ENCODE measurements at places on chromosomes 13 and 19. TPM values are rescaled to one million over a fixed set of nuclear protein-coding genes. Genes with fewer than 3 reads are reported as not detected.

SOX1 gene
- 41.2 TPM for total RNA-seq

DNA sequence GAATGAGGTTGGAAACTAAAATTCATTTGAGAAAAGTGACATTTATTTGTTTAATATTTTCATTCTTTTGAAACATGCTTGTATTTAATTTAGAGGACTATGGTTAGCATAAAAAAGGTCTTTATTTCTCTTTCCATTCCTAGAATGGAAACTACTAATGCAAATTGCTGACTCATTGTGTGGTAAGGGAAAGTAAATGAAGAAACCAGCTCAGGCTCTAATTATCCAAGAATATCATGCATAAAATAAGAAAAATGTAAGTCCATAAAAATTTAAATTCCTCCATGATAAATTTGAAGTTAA lies 777.0 kb upstream of the SLITRK1 start:
- DNase-seq: no peak
- no peak overlapping the region for H3K27ac ChIP-seq
- peaks cover 7% of the 10 kb centered on the region for H3K4me1 ChIP-seq
- H3K4me3 ChIP-seq: no peak overlapping the region
- no peaks in the 10 kb centered on the region for H3K36me3 ChIP-seq
- H3K27me3 ChIP-seq: no peaks in the 10 kb centered on the region

- DNase-seq: no peak
- no peaks in the 10 kb centered on the region for H3K36me3 ChIP-seq
- peaks cover 39% of the 10 kb centered on the region for H3K27me3 ChIP-seq
- no peak overlapping the region for H3K27ac ChIP-seq
Measured at GRCh38 chr13:101144808-101145419, 271.4 kb downstream of the NALCN start.

DNA sequence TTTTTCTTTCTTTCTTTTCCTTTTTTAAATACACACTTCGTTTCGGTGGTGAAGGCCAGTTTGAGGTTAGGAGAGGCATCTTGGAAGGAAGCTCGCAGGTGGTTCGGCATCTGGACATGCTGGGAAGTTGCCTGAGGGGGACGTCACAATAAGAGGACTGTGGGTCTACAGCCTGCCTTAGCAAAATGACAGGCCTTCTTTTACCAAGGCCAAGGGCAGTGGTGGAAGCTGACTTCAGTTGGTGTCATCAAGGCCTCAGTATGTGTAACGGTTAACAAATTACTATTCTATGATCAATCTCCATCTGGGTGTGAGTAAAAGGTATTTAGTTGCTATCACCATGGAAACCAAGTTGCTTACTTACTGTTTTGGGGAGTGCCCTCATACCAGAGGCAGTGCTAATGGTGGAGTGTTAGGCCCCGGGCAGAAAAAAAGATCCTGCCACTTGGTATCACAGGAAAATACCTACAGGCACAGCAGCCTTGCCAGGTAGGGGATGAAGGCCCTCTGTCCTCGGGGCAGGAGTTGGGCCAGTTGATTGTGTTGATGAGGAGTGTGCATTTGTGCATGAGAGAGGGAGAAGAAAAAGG lies 10.3 kb downstream of the ACTN4 start:
- H3K4me1 ChIP-seq: peaks cover 73% of the 10 kb centered on the region
- H3K27me3 ChIP-seq: no peaks in the 10 kb centered on the region
- H3K36me3 ChIP-seq: peaks cover 4% of the 10 kb centered on the region
- H3K4me3 ChIP-seq: peak overlapping the region; percentile 39
- H3K27ac ChIP-seq: peak overlapping the region; percentile 45

RINL gene
- 1.4 TPM for total RNA-seq

- H3K4me3 ChIP-seq: peak overlapping the region; percentile 93
- no peak for DNase-seq
- H3K4me1 ChIP-seq: peaks cover 60% of the 10 kb centered on the region
- peaks cover 10% of the 10 kb centered on the region for H3K36me3 ChIP-seq
Measured at GRCh38 chr19:47107202-47107952, 6.2 kb downstream of the ZC3H4 start.

ERFL gene
- total RNA-seq: 0.14 TPM

- DNase-seq: peak; percentile 57
- peaks cover 41% of the 10 kb centered on the region for H3K4me1 ChIP-seq
- H3K27me3 ChIP-seq: no peaks in the 10 kb centered on the region
- H3K27ac ChIP-seq: peak overlapping the region; percentile 87
- peak overlapping the region; percentile 91 for H3K4me3 ChIP-seq
Measured at GRCh38 chr19:47609906-47610894, 1.3 kb downstream of the BICRA start.

DNA sequence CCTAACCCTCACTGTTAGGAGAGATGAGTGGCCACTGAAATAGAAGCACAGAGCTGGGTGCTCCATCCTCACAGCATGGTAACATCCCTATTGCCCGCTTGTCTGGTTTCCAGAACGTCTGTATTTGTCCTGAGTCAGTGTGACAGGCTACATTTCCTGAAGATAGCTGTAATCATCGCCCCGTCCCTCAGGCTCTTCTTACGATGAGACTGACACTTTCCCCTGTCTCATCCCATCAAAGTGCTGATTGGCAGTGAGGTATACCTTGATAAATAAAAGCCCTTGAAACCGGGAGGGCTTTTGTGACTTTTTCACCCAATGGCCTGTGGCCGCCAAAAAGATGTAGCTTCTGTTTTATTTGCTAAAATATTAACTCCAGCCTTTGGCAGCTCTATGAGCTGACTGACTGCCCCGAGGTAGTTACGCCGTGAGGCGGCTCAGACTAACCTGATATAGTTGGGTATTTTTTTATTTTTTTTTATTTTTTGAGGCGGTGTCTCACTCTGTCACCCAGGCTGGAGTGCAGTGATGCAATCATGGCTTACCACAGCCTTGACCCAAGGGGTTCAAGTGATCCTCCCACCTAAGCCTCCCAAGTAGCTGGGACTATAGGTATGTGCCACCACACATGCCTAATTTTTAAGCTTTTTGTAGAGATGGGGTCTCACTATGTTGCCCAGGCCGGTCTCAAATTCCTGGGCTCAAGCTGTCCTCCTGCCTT lies 5.7 kb upstream of the LRRC4B start:
- H3K27me3 ChIP-seq: no peaks in the 10 kb centered on the region
- no peak overlapping the region for H3K4me3 ChIP-seq
- H3K27ac ChIP-seq: no peak overlapping the region
- no peaks in the 10 kb centered on the region for H3K4me1 ChIP-seq

- H3K36me3 ChIP-seq: peaks cover 82% of the 10 kb centered on the region
- no peak overlapping the region for H3K4me3 ChIP-seq
- no peak for DNase-seq
- no peak overlapping the region for H3K27ac ChIP-seq
Measured at GRCh38 chr13:60501236-60501635, 104.2 kb downstream of the TDRD3 start.

- DNase-seq: no peak
- no peak overlapping the region for H3K27ac ChIP-seq
- peaks cover 52% of the 10 kb centered on the region for H3K36me3 ChIP-seq
- H3K4me1 ChIP-seq: peaks cover 7% of the 10 kb centered on the region
- H3K4me3 ChIP-seq: no peak overlapping the region
- no peaks in the 10 kb centered on the region for H3K27me3 ChIP-seq
Measured at GRCh38 chr13:113595131-113595530, 10.6 kb downstream of the TFDP1 start.

- no peaks in the 10 kb centered on the region for H3K36me3 ChIP-seq
- peaks cover 6% of the 10 kb centered on the region for H3K4me1 ChIP-seq
- no peaks in the 10 kb centered on the region for H3K27me3 ChIP-seq
Measured at GRCh38 chr13:34620074-34620850, 321.8 kb upstream of the NBEA start.

GRCh38 chr13:112932971-112933370 lies 36.0 kb upstream of the MCF2L start:
- H3K4me1 ChIP-seq: peaks cover 10% of the 10 kb centered on the region
- no peak overlapping the region for H3K27ac ChIP-seq
- H3K27me3 ChIP-seq: no peaks in the 10 kb centered on the region
- H3K4me3 ChIP-seq: no peak overlapping the region

DNA sequence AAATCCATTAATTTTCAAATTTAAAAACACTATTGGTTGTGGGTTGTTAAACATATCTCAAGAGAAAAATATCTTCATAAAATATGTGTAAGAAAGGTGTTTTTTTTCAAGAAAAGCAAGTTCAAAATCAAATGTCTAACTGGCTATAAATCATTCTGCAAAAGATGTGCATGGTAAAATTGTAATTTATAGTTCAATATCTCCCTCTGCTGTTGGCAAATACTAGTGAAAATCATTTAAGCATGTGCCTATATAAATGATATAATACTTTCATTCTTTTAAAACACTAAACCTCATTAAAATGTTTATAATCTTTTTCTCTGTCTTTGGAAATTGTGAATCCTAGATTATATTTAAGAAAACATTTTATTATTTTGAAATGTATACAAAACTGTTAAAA lies 17.2 kb upstream of the SLITRK6 start:
- H3K27me3 ChIP-seq: no peaks in the 10 kb centered on the region
- peaks cover 3% of the 10 kb centered on the region for H3K36me3 ChIP-seq
- no peak overlapping the region for H3K4me3 ChIP-seq
- no peak for DNase-seq
- H3K4me1 ChIP-seq: no peaks in the 10 kb centered on the region
- no peak overlapping the region for H3K27ac ChIP-seq

DNA sequence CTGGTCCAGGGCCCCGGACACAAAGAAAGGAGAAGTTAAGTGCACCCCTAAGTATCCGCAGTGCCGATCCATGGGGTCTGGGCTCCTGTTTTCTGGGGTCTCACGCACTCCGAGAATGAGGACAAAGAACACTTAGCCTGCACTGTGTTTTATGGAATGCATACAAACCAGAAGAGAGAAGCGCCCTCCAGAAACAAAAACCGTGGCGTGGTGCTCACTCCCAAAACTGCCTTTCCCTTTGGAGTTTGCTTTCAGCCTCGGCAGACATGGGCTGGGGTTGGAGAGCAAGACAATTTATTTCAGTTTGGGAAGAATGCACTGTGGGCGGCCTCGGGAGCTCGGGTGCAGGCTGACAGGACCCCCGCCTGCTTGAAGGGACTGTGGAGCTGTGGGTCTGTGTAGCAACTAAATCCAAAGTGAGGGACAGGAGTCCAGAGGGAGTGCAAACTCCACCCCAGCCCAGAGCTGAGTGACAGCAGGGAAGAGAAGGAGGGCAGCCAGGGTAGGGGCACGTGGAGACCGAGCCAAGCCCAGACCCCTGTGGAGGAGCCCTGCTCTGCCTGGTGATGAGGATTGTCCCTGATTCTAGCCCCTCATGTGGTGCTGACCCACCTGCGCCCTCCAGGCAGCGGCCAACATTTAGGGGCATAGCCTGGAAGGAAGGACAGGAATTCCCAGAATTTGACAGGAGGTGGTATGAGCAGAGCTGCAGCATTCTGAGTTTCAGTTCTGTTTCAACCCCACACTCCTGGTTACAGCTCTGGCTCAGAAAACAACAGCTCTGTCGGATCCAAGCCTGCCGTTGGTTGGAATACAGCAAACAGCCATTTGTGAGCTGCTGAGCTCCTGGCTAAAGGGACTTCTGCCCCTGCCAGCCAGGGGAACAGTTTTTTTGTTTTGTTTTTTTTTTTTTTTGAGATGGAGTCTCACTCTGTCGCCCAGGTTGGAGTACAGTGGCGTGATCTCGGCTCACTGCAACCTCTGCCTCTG lies 37.8 kb upstream of the POP4 start:
- H3K36me3 ChIP-seq: no peaks in the 10 kb centered on the region
- no peak overlapping the region for H3K27ac ChIP-seq
- no peak for DNase-seq
- no peak overlapping the region for H3K4me3 ChIP-seq
- no peaks in the 10 kb centered on the region for H3K4me1 ChIP-seq

DNA sequence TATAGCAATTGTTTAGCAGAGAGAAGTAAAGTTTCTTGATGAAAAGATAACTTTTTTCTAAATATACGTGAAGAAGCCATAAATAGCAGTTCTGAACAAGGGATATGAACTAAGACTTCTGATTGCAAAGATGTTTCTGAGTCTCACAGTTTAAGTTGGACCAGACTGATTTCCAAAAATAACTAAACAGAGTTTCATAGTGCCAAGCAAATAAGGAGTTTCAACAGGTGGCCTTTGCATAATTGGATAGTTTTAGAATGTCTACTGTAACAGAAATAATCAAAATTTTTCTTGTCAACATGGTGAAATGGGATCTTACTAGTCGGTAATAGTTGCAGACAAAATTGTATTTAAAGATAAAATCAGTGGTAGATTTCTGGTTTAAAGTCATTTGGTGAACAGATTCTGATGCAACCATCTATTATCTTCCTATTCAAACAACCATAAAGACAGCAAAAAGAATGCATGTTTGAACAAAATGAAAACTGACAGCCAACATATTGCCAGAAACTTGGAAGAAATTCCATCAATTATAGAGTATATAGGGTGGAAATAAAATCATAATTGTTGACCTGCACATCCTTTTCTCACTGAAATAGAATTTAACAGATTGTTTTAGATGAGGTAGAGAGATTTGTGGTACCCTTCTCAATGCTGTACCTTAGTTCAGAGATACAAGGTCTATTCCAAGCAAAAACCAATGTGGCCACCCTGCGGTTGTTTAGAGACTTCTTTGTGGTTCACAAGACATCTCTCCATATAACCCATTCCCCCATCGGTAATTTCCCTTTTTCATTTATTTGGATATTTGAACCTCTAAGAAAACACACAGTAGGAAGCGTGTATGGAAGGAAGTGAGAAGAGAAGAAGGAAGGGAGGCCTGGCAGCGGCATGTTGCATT lies 275.3 kb downstream of the COG6 start:
- no peak for DNase-seq
- H3K4me3 ChIP-seq: no peak overlapping the region
- peaks cover 6% of the 10 kb centered on the region for H3K4me1 ChIP-seq
- no peak overlapping the region for H3K27ac ChIP-seq
- no peaks in the 10 kb centered on the region for H3K36me3 ChIP-seq

TINCR gene
- 0.37 TPM for total RNA-seq

TYROBP gene
- total RNA-seq: not detected

ZSCAN4 gene
- total RNA-seq: not detected

DNA sequence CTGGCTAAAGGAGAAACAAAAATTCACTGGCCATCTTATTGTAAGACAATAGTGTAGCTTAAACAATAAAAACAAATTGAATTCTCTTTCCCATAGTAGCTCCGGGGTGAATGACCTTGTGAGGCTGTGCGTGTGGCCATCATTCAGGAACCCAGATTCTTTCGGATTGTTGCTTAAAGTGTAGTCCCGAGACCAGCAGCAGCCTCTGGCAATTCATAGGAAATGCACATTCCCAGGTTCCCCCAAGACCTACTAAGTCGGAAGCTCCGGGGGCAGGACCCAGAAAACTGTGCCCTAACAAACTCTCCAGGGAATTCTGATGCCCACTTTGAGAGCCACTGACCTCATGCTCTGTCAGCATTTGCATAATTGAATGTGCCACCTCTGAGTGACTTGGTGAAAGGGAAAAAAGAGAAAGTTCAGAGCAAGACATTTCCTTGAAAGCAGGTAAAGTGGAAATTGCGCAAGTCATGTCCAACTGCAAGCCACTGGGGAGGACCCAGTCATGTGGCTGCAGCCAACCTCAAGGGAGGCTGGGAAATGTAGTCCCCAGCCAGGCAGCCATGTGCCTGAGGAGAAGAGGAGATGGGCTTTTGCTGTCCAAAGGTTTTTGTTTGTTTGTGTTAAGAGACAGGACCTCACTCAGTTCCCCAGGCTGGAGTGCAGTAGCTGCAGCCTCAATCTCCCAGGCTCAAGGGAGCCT lies 50.7 kb upstream of the PNMA8B start:
- no peak overlapping the region for H3K27ac ChIP-seq
- H3K27me3 ChIP-seq: no peaks in the 10 kb centered on the region
- no peak for DNase-seq
- no peaks in the 10 kb centered on the region for H3K36me3 ChIP-seq
- H3K4me3 ChIP-seq: no peak overlapping the region
